ENCODE measurements at places on chromosomes 1 and 21.
A peak's percentile ranks its signal among the peaks of the same experiment; 100 is the strongest.

- peak; percentile 18 for DNase-seq
Measured at GRCh38 chr1:176073524-176074157, 133.4 kb downstream of the COP1 start.

DNA sequence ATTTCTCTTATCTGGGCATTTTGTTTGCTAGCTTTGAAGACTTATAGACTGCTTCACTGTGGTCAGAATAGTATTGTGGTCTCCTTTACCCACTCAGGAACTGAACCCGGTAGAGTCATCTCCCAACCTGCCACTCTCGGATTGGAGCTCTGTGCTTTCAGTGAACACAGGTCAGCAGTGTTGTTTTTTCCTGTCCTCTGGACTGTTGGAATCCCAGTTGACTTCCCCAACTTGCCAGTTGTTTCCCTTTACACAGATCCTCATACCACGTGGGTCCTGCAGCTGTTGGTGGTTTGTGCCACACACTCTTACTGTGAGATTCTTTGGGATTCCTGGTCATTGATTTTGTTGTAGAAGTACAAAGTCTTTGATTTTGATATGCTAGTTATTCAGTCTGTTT lies 214.1 kb downstream of the DYRK1A start:
- DNase-seq = no peak

GRCh38 chr1:52032785-52033131 lies 852 bp downstream of the KTI12 start:
- no peak for DNase-seq

DNA sequence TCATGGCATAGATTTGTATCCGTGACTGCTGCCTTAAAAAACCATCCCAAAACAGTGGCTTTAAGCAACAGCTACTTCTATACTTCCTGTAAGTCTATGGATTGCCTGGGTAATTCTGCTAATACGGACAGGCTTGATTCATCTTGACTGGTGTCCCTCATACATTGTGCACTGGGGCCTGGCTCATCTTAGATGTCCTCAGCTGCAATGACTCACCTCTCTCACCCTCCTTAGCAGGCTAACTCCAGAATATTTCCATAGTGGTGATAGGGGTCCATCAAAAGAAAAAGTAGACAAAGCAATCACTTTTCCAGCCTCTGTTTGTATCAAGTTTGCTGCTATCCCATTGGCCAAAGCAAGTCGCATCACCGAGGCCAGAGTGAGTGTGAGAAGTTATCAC lies 409.1 kb upstream of the KAZN start:
- no peak for DNase-seq

DNA sequence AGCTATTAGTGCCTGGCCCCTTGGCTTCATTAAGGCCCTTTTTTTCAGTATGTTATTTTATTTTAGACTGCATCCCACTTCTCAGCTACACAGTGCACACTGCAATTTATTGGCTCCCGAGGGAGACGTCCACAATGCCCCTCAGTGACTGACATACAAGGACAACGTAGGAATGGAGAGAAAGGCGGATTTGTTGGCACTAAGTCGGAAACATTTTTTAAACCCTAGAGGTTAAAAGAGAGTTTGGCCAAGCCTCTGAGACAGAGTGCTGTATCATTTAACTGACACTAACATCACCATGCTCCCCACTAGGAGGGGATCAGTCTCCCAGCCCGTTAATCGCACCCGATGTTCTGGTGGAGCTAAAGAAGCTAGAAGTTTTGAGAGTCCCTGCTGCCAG lies 45.7 kb upstream of the FOXD3 start:
- DNase-seq = no peak

- no peak for DNase-seq
Measured at GRCh38 chr1:222079566-222079965, 337.7 kb upstream of the DUSP10 start.

DNA sequence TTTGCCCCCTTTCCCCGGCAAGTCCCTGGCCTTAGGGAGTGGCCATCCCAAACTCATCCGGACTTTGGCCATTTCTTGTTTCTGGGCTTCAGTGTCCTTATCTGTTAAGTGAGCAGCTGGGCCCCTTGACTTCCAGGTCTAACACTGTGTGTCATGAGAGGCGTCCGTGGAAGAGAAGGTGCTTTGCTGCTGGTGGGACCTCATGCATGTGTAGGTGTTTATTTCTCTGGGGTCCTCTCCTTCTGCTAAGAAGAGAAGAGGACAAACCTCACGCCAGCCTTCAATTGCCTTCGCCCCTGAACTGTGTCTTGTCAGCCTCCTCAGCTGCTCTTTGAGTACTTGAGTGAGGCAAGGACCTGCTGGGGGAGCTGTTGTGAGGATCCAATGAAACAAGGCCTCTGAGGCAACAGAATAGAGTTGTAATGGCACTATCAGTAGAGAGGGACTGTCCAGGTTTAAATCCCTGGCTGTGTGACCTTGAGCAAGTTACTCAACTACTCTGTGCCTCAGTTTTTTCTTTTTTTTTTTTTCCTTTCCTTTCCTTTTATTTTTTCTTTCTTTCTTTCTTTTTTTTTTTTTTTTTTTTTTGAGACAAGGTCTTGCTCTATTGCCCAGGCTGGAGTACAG lies 72.5 kb downstream of the RUNX3 start:
- no peak for DNase-seq

GRCh38 chr1:12346483-12347151 lies 116.8 kb downstream of the VPS13D start:
- DNase-seq = no peak

- DNase-seq = peak; percentile 28
Measured at GRCh38 chr1:199422206-199422605, 605.3 kb upstream of the NR5A2 start.

DNA sequence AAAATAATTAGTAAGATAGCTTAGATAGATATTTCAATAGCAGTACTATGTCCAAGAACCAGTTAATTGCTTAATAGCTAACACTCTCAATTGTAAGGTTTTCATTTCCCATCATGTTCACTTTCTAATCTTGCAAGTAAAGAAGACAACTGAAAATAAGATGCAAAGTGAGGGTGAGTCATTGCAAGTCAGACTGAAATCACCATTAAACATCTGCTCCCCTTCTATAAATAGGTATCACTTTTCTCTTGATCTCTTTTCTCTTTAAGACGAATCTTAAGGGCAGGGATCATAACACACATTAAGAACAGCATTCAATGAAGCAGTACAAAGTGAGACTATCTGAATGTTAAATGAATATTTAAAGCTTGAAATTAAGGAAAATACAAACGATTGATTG lies 40.4 kb downstream of the UBR4 start:
- peak; percentile 8 for DNase-seq

- no peak for DNase-seq
Measured at GRCh38 chr1:21669258-21670058, at the start of gene RAP1GAP. TSS of gene RAP1GAP (minus strand) at chr1:21669357. CDS start at chr1:21620032, 49,325 bp downstream.

DNA sequence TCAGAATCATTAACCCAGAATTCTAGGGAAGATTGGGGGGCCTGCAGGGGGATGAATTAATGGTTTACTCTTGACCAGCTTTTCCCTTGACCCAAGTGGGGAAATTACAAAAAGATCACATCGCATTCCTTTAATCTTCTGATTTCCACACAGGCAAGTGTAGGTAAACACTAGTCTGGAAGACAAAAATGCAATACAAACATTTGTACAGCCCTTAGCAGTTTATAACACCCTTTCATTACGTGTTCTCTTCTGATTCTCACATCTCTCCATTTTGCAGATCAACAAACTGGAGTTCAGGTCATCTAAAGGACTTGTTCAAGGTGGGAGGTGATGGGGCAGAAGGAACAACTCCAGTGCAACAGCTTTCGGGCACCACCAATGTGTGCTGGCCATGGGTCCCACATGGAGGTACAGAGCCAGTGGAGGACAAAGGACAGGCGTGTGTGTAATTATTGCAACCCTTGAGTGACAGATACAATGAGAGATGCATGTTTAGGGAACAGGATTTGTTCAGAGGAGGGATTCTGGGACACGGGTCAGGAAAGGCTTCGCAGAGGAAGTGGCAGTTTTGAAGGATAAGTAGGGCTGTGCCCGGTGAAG lies 20.4 kb downstream of the ATF3 start:
- DNase-seq = no peak

DNA sequence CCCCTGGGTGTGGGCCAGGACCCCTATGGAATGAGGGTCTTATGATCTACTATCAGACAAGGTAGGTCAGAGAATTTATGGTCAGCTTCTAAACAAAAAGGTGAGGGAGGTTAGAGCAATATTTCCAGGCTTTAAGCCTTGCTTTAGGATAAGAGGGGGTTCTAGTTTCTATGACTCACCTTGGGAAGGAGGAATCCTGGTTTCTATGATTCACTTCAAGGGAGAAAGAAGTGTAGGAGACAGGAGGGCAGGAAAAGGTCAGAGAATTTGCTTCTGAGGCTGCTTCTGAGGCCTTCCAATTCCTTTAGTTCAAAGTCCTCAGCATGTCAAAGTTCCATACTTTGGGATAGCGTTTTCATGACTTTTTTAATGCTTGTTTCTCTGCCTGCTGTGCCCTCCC lies 35.2 kb downstream of the RGL1 start:
- no peak for DNase-seq

- DNase-seq = no peak
Measured at GRCh38 chr1:25890239-25891034, 14.9 kb upstream of the PAQR7 start.

GRCh38 chr1:233340966-233341516 lies 13.5 kb downstream of the MAP3K21 start:
- no peak for DNase-seq

- DNase-seq = no peak
Measured at GRCh38 chr1:7113822-7114221, 328.6 kb downstream of the CAMTA1 start.

DNA sequence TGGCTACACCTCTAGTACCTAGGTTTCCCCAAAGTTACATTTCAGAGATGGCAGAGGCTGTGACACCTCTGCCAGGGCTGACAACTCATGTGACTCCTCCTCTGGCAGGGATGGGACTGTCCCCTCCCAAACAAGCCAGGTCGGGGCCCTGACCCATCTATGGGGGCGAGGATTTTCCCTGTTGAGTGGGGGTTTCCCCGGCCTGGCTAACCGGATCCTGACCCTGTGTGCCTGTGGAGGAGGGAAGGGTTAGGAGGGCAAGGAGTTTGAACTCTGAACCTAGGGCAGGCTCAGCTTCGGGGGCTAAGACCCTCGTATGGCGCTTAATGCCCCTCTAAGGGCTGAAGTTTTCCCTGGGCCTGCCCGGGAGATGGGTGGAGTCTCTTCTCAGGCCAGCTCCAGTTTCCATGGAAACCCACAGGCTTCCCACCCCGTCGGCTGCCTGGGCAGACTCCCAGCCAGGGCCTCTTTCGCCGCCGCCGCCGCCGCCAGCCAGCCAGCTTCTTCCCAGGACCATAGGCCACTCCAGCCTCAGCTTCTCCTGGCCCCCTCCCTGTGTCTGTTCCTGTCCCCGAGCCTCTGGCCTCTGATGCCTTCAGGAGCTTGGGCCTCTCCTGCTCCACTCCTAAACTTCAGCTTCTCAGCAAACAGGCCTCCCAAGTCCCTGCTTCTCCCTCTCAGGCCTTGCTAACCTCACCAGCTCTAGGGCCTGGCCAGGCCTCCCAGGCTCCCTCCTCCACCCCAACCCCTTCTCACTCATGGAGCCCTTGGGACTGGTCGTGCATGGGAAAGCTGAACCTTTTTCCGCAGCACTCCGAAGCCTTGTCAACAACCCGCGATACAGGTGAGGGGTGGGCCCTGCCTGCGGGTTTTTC lies at the start of gene BTBD19:
BTBD19 (plus strand) TSS at position 461 of the 875 bp plus-strand sequence; CDS start at position 759, 298 bp downstream.
- no peak for DNase-seq

DNA sequence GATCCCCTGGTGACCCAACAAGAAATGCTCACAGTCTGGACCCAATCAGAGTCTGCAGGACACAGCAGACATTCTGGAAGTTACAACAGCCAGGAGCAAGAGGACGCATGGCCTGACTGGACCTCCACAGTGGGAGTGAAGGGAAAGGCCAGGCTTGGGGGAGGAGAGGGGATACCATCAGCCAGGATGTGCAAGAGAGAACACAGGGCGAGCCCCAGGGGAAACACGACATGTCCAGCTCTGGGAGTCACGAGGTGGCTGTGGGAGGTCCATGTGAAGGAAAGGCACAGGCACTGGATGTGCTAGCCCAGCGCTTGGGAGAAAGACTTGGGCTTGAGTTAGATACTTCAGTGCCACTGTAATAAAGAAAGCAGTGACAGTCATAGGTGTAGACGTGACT lies 87.3 kb downstream of the HSF2BP start:
- DNase-seq = no peak

- peak; percentile 57 for DNase-seq
Measured at GRCh38 chr1:93735722-93736121, 54.1 kb upstream of the BCAR3 start.

DNA sequence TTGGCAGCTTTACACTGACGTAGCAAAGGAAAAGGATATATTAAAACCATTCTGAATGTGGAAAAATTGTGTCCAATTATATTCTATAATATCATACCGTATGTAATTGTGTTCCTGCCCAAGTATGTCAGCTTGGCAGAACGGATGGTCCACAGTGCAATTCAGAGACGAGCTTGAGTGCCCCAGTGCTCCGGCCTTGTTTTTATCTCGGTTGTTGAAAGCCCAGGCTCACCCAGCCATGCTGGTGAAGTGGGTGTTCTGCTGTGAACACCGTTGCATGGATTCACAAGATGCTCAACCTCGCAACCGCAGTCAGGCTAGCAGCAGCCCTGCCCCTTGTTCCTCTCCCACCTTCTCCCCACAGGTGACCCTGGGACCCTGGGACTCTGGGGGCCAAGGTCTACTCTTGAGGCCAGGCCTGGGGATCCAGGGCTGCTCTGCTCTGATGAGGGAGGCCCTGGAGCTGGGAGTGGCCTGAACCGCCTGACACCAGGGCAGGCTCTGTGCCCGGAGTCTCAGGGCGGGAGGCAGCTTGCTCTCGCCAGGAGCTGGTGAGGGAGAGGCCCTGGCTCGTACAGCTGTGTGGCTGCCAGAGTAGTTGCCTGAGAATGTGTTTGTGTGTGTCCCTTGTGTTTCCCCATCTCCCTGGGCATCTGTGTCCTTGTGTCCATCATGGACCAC lies 11.2 kb downstream of the PTPRF start:
- DNase-seq = no peak

GRCh38 chr1:160206421-160207117 lies 1.4 kb downstream of the PEA15 start:
- peak; percentile 67 for DNase-seq

GRCh38 chr1:218755128-218755527 lies 410.0 kb downstream of the TGFB2 start:
- DNase-seq = no peak

- DNase-seq = no peak
Measured at GRCh38 chr1:10514490-10515235, 39.9 kb downstream of the PEX14 start.

GRCh38 chr1:175822580-175822979 lies 79.2 kb upstream of the TNR start:
- DNase-seq = no peak

GRCh38 chr21:45120975-45121374 lies 46.6 kb downstream of the ADARB1 start:
- DNase-seq = no peak

GRCh38 chr21:25760061-25760460 lies 25.3 kb downstream of the GABPA start:
- no peak for DNase-seq
